ENCODE measurements at places on chromosomes 7 and 10.
A peak's percentile ranks its signal among the peaks of the same experiment; 100 is the strongest.

DNA sequence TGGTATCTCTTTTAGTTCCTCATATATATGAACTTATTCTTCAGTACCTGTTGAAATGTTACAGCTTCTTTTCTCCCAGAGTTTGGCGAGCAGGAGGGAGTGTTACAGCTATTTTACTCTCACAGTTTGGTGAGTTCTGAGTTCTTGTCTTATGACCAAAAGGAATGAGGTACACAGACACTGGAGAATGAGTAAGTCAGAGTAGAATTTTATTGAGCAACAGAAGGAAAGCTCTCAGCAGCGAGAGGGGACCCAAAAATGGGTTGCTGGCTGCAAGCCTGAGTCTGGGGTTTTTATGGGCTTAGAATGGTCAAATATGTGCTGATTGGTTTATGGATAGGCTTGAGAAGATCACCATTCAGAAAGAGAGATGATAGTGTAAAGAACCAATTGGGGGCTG is 175.2 kb downstream of the CDK14 start:
- DNase-seq: no peak

DNA sequence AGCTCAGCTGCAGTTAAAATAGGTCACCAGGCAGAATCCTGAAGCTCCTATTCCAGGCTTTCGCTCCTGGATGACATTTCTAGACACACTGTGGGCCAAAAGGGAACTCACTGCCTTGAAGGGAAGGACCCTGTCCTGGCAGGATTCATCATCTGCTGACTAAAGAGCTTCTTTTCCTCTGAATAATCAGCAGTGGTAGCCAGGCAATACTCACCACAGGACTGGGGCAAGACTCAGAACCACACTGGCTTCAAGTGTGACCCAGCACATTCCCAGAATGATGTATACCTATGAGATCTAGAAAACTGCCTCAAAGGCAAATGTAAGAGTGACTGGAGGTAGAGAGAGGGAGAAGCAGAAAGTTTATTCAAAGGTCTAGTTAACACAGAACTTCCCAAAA is 29.5 kb upstream of the EBF3 start:
- DNase-seq: no peak

GRCh38 chr7:133652547-133652946 is 399.7 kb downstream of the EXOC4 start:
- DNase-seq: no peak

DNA sequence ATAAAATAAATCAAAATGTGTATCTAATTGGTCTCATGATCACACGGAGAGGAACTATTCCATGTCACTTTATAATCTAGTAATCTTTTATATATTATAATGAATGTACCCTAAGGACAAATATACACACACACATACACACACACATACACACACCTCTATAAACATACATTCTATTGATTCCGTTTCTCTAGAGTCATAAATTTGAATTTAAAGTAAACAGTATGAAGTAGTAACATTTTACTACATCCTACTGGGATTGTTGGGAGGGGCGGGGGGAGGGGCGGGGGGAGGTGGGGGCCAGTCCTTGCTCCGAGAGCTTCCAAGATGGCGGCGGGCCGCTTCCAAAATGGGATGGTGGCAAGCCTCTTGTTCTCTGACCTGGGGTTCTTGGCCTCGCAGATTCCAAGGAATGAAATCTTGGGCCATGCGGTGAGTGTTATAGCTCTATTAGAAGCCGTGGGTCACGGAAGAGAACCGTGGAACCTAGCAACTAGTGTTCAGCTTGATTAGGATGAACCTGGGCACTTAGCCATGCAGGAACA is 143.2 kb downstream of the REEP3 start:
- DNase-seq: no peak

DNA sequence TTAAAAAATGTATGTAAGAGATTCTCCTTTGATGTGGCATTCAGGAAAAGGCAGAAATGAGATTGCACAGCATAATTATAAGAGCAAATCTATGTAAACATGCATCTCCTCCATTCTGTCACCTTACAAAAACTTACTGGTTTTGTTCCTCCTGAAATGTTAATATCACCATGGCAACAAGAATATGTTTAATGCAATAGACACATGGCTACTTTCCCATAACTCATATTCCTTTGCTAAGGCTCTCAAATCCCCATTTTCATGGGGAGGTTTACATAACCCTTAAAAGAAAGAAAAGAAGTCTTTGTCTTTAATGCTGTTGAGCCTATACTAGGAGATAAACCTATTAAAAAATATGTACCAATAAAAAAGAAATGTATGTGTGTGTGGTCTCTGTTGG is 136.2 kb downstream of the ANK3 start:
- DNase-seq: no peak

DNA sequence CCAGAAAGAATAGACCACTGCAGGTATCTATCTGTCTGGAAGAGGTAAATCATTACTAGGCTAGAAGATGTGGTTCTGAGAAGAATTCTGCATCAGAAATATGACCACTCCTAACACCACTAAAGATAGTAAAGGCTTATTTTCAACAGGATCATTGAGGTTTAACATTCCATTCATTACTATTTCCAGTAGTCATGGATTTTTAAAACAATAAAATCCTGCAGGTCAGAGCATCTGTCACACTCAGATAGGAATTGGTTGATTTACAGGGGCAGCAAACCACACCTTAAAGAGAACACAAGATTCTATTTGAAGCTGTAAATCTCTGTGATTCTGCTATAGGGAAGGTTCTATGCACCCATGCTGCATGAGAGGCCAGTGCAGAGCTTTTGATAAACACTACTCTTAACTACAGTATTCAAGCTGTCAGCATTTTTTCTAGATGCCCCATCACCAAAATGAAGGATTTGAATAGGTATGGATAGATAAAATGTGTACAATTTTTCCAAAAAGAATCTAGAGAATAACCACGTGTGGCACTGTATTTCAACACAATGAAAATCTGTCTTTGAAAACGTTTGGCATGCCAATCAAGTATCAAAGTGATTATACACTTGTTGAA is 14.6 kb downstream of the LRRC17 start:
- DNase-seq: no peak

DNA sequence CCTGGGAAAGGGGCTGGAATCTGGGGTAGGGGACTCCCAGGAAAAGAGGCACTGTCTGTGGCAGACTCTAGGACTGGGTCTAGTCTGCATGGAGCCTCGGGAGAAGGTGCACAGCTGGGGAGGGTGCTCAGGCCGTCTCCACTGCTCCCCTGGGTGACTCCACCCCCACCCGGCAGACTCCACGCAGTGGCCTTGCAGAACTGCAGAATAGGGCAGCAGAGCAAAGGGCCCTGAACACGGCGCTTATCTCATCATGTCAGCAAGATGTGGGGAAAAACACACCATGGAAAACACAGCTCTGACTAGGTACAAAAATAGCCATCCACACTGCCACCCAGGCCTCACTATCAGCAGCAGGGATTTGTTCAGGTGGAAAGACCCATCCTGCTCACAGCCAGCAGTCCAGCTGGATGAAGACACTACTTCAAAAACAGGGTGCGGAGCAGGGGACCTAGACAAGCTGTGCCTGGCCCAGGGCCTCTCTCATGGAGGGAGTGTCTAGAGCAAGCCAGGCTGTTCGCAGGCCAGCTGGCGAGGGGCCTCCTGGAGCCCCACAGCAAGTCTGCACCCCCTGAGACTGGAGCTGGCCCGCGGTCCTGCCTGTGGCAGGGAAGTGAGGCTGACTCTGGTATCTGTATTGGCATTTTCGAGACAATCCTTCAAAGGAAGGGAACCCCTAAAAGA is 11.7 kb downstream of the MAT1A start:
- DNase-seq: no peak

GRCh38 chr10:98446151-98446660 is 529 bp downstream of the HPS1 start:
- peak; percentile 36 for DNase-seq

DNA sequence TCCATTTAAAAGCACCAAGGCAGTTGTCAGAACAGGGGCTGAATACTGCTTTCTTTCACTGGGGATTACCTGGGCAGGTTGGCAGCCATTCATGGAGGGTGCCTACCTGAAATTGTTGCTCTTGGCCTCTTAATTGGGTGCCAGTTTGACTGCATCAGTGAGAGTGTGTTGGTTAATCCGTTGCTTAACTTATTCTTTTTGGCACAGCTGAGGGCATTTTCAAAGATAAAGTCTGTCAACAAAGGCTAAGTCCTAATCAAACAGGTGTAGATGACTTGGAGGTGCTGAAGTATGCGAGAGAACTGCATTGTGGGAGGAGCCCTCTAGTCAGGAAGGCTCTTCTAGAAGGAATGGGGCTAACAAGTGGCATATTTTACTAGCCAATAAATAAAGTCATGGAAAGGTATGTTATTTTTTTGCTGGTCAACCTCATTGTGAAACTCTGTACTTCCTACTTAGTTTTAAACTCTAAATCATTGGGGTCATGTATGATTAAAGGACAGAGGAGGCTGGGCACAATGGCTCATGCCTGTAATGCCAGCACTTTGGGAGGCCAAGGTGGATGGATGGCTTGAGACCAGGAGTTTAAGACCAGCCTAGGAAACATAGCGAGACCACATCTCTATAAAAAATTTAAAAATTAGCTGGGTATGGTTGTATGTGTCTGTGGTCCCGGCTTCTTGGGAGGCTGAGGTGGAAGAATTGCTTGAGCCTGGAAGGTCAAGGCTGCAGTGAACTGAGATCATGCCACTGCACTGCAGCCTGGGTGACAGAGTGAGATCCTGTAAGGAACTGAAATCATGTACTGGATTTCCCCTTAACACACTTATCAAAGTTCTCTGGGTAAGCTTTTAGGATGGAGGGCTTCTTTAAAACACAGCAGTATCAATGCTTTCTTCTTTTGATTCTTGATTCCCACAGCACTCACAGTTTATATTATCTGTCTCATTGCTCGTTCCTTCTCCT is 134.1 kb downstream of the LRMDA start:
- DNase-seq: no peak

Data from activated T-cell treated with anti-CD3 and anti-CD28 coated beads for 48 hours (primary cell).